Cortex of kidney (tissue), 1 donor: ENCODE measurements at places on chromosomes 4 and X.

GRCh38 chr4:31370866-31371465, 650.8 kb downstream of the PCDH7 start:
- no peak for DNase-seq

DNA sequence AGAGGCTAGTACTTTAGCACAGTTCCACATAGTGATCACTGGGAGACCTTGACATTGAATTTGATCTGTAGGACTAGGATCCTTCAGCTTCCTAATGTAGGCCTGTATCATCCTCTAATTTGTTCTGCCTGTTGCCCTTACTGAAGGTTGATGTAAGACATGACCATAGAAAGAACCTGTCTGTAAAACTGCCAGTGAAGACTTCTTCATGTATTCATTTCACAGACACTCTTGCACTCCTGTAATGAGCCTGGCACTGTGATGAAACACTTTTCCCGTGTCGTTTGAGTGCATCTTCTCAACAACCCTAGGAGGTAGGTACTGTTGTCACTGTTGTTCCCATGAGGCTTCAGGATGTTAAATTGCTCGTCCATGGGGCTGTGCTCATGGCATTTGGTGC, 14.7 kb downstream of the RAB9A start:
- DNase-seq, result no peak

- no peak for DNase-seq
Observed at GRCh38 chrX:53241558-53241957, 16.6 kb upstream of the KDM5C start.

- no peak for DNase-seq
Observed at GRCh38 chr4:14934704-14935390, 67.4 kb upstream of the CPEB2 start.

DNA sequence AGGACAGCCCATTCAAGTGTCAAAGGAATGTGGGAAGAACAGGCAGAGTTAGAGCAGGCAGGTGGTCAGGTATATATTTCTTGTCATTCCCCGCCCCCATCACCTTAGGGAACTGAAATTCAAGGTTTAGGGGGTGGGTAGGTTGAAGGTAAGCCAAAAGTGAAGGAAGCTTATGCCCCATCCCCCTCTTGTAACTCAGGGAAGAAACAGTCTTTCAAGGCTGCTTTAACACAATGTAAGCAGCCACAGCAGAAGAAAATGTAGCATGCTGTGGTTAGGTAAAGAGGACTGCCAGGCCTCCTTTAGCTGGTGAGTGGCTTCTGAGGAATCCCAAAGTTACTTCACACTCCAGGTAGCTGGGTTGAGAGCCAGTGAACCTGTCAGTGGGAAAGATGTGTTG, 122.3 kb downstream of the RS1 start:
- DNase-seq, result no peak

- no peak for DNase-seq
Observed at GRCh38 chr4:69823481-69824186, 36.3 kb downstream of the SULT1E1 start.

GRCh38 chr4:156102411-156102810, 148.7 kb upstream of the CTSO start:
- no peak for DNase-seq

GRCh38 chr4:139720806-139721205, 55.2 kb downstream of the MGST2 start:
- DNase-seq, result no peak

DNA sequence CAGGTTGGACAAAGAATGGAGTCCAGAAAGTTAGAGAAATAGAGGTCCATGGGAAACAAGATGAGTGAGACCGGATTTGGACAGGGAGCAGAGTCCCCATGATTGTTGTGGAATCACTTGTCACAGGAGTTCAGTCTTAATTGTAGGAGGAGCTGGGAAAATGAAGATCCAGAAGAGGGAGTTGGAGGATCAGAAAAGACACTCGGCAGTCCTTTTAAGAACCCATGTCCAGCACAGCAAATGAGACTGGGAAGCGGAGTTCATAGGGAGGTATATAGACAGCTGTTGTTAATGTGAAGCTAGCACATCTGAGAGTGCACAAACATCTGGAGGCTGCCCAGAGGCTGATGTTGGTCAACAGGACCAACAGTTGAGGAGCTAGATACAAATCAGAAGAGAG, 111.4 kb upstream of the RXFP1 start:
- DNase-seq, result no peak

DNA sequence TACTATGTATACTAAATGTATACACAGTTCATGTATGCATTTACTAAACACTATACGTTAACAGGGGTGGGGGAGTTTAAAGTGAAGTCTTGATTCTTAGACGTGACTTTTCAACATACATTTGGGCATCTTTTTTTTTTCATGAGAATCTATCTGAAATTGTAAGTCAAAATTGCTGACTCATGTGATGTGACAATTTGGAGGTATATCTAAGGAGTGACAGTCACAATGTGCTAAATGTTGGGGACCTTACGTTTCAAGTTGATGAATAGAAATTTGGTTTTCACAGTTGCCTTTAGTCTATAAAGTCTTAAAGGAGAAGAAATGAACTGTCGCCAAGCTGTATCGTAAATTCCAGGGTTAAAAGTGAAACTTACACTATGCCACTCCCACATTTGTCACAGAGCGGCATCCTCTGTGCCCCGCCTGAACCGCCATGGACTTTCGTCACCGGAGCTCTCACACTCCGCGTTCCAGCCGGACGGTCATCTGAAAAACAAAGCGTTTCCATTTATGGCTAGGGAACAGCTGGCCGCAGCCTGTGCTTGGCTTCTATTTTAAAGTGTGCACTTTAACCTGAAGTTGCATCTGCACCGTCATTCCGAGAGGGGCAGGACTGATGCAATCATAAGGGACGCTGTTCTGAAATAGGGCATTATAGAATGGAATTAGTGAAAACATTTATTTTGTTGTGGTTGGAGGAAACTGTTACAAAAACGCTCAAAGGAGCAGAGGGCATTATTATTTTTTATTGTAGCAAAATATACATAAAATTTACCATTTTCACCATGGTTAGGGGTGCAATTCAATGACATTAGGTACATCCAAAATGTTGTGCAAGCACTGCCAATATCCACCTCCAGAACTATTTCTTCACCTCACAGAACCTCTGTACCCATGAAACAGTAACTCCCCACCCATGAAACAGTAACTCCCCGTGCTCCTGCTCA, 30.9 kb downstream of the PDLIM3 start:
- no peak for DNase-seq

- DNase-seq, result no peak
Observed at GRCh38 chr4:123167931-123168330, 228.7 kb upstream of the SPRY1 start.

DNA sequence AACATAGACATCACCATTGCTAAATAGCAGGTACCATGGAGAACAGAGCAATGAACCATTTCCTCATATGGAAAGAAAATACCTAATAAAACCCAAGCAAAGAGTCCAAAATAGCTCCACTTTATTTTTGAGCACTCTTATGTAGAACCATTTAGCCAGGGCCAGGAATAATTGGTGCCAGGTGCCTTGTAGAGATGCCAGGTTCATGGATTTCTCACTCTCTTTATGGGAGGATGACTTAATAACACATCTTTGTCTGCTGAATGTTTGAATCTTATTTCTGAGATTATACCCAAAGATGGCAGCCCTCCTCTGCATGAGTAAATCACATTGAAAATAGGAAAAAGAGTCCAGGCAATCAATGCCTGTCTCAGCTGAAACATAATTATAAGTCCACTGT, 212.3 kb upstream of the SFRP2 start:
- no peak for DNase-seq

DNA sequence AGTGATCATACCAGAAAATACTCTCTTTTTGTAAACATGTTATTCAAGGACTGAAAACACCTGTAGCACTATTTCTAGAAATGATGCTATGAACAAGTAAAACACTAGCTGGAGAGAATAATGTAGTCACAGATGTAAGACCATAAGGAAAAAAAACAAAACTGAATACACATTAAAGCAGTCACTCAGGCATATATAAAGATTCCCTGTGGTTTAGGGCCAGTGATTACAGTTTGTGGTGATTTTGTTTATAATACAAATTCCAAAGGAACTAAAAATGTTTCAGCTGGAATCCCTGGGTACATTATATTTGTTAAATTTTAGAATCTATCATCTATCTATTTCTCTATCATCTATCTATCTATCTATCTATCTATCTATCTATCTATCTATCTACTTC, 777.8 kb upstream of the FRG1 start:
- no peak for DNase-seq

- DNase-seq, result no peak
Observed at GRCh38 chrX:39757971-39758370, 339.8 kb downstream of the BCOR start.

DNA sequence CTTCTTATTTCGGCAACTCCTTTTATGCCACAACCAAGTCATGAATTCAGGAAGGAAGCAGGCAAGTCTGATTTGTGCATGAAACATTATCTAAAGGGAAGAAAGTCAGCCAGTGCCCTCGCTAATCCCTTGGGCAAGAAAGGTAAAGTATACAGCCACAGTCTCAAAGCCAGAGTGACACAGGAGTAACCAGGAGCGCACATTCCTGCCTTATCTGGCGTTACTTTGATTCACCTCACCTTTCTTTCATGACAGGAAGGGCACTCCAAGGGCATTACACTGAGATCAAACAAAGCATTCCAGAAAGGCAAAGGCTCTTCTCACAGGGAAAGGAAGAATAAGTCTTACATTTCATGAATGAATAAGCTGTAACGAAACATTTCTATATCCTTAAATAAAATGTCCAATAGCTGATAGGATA, 38.8 kb downstream of the FAT1 start:
- no peak for DNase-seq

DNA sequence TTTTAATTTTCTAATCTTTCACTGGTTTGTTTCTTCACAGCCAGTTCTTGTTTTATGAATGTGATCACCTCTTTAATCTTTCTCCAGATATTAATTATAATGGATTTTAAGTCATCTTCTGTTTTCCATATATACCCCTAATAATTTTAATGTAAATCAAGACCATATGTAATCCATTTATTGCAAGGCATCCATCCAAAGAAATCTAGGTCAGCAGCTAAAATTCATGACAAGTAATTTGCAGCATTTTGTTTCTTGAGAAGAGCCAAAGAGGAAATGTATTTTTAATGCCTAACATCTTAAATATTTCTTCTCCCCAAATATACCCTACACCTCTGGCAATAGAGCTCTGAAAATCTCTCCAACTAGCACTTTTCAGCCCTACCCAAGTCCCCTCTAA, 81.1 kb downstream of the SUPT20HL2 start:
- DNase-seq, result no peak

DNA sequence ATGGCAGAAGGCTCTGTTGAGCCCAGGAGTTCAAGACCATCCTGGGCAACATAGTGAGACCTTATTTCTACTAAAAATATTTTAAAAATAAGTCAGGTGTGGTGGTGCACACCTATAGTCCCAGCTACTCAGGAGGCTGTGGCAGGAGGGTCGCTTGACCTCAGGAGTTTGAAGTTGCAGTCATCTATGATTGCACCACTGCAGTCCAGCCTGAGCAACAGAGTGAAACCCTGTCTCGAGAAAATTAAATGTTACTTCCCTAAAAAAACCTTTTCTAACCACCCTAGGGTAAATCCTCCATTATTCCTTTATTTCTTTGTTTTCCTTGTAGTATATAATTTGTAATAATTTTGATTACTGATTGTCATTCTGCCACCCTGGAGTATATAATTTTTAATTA, 7.9 kb downstream of the FAM200B start:
- no peak for DNase-seq

DNA sequence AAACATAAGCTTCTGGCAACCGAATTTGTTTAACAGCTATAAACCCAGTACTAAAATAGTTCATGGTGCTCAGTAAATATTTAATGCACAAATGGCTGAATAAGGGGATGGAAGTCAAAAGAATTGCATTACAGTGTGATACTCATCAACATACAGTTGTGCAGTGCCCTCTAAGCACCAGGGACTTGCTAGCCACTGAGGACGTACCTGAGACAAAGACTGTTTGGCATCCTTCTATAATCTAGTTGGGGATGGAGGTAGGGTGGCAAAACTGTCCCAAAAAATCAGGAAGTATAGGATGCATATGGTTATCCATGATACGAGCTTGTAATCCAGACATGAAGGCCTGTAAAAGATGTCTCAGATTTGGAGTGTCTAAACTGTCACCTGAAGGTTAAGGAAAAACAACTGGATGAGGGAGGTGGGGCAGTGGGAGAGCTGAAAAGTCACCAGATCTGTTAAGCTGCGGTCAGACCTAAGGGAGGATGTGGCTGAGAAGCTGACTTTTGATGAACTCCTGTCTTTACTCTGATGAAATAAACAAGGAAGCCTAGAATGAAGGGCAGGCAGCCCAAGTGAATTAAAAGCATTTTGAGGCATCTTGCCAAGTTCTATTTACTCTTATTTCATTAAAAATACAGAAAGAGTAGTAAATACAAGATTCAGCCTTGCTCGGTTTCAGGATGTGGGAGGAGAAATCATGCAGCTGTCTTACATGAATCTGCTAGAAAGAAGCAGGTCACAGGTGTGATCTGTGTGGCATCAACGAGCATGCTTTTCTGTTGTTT, 12.0 kb upstream of the CD38 start:
- no peak for DNase-seq
